ENCODE measurements at places on chromosomes 2 and 18.

- no peak for DNase-seq
These were observed 424.4 kb upstream of the RGPD4 start for GRCh38 chr2:107402330-107402729.

- no peak for DNase-seq
These were observed 234.9 kb downstream of the TFCP2L1 start for GRCh38 chr2:121049950-121050585.

DNA sequence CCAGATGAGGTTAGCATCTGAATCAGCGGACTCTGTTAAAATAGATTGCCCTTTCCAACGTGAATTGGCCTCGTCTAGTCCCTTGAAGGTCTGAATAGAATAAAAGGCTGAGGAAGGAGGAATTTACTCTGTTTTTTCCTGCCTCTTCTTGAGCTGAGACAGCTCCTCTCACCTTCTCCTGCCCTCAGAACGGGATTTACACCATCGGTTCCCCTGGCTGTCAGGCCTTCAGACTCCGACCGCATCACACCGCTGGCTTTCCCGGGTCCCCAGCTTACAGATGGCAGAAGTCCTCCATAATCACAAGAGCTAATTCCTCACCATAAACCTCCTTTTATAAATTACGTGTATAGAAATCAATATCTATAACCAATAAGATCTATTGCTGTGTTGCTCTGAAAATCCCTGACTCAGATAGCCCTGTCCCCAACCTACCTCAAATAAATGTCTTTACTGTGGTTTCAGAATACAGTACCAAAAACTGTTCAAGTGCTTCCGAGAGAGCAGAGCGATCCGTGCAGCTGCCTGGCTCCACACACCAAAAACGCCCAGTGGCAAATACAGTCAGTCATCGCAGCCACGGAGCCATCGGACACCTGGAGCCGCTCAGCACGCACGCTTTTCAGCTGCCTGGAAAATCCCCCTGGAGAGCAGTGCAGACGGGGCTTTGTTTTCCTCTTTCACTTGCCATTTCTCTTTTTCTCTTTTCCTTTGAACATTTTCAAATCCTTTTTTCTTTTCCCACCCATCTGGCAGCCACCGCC is 196.9 kb downstream of the NRP2 start:
- DNase-seq: no peak

GRCh38 chr18:47331026-47331425 is 79.6 kb upstream of the SKOR2 start:
- DNase-seq: no peak

- peak; percentile 83 for DNase-seq
These were observed 51.0 kb downstream of the MOGAT1 start for GRCh38 chr2:222722327-222722946.

DNA sequence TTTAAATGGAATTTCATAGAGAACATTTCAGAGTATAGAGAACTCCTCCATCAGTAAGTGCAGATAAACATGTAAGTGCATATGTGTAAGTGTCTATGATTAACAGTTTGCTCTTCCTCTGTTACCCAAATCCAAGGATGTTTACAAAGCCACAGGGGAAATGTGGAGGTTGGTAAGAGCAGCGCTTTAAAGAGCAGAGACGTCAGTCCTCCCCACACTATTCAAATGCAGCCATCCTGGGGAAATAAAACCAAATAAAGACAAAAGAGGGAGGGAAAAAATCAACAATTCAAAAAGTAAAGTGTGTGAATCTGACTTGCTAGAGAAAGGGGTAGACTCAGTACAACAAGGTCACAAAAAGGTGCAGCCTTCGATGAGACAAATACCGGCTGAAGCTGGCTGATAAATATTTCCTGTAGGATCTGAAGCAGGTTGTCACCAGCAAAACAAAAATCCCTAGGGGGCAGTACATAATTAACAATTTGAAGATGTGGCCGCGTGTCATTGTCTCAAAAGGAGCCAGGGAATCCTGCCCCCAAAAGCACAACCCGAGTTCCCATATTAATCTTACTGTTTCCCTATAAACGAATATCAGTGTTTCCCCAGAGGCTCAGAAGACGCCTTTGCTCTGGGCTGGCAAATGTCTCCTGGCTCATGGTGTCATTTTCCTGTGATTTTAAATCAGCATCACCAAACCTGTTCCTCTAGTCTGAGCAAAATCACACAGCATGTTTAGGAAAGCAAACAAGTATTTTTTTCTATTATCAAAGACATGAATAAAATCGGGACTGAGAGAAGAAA is 216.5 kb downstream of the CDCA7 start:
- DNase-seq: peak; percentile 29

- DNase-seq: no peak
These were observed 26.8 kb downstream of the PPP1CB start for GRCh38 chr2:28778392-28778791.

- no peak for DNase-seq
These were observed 301.9 kb downstream of the LRRTM1 start for GRCh38 chr2:80002568-80003157.

DNA sequence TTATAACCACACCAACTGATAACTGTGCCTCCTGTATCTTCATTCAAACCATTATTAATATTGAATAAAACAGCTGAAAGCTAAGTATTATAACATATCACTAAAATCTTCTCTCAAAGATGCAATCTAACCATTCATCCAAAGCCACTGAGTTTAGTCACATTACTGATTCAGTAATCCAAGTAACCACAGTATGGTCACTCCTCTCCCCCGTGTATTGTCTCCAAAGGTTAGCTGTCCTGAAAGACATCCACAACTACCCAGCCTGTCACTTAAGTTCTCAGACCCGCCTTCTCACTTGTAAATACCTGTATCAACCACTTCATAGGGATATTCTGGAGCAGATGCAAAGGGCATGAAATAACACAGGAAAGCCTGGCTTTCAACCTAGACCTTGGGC is 213.4 kb upstream of the BOD1L2 start:
- DNase-seq: no peak

DNA sequence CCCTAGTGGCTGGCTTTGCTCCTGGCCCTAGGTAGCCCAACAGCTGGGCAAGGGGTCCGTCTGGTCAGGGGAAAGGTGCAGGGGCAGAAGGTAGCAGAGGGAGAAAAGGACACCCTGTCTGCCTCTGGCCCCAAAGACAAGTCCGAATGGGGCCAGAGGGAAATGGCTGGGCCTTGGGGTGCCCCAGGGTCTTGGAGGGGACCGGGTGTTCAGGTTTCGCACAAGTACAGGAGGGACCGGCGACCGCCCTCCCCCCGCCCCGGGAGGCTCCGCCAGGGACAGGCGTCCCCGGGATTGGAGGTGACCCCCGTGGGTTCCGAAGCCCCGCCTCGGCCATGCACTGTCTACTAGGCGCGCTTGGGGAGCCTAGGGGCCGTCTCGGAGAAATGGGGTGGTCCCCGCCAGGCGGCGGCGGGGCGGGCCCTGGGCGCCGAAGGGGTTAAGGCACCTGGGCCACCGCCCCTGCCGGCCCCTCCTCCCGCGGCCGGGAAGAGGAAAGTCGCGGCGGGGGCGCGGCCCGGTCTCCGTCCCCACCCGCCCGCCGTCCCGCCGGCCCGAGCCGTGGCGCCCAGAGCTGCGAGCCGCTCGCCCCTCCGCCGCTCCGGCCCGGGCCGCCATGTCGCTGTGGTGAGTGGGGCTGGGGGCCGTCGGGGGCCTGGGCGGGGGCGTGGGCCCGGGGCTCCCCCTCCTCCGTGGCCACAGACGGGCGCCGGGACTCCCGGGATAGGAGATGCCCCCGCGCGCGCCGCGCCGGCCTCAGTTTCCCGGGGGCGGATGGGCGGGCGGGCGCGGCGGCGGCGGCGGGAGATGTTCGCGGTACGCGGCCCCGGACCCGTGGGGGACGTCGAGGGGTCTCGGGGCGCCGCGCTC is at the start of gene B3GNT7:
Gene B3GNT7, plus strand, starts transcription at position 523 of the 870 bp plus-strand sequence. Its CDS starts 94 bp downstream, at position 617.
- no peak for DNase-seq

GRCh38 chr18:74139888-74140287 is 7.7 kb downstream of the FBXO15 start:
- DNase-seq: peak; percentile 67

DNA sequence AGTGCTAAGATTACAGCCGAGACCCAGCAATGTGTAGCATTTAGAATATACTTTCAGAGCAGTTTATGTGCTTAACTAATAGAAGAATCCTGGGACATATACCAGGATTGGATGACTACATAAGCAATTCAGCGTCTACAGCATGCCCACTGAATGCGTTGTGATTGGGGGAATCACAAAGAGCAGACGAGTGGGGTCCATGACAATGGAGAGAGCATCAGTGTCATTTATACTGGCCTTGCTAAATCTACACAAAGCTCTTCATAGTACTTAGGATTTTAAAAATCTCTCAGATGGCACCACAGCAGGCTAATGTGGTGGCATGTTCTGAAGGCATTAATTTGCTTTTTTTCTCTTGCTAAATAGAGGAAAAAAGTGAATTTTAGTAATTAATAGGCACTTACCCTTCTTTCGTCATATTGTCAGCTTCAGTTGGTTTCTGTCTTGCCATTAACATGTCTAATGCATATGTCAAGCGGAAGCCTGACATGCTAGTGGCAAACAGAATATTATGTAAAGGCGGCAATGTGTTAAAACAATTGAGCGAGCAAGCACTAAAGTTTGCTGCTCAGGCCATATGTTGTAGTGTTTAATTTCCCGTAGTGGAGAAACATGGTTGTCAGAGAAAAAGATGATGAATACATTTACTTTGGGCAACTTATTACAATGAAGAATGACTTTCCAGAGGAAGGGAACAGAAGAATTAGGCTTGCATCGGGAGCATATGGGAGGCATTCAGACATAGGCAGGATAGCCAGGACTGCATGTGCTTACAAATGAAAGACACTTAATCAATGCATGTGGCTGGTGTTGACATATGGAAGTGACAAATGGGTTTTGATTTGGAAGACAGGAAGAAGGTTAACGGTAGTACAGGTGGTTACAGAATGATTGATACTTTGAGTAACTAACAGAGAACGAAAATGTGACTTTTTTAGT is 145.2 kb downstream of the ICOS start:
- DNase-seq: no peak

- DNase-seq: no peak
These were observed 402.3 kb upstream of the SLC14A2 start for GRCh38 chr18:45213040-45213333.

DNA sequence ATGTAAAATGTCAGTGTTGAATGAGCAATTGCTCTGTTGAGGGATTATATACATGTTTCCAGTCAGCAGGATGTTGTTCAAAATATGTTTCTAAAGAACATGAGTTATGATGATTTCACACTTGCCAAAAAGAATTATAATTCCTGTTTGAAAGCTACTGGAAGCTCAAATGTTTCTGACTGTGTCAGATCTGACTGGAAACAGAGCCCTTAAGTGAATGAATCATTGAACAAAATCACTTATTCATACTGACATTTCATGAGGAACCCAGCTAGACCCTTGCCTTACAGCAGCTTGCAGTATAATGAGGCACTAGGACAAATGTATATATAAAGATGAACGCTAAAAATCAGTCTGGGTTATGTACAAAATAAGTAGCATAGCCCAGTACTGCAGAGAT is 35.4 kb upstream of the ITGAV start:
- DNase-seq: no peak

GRCh38 chr18:55452123-55452611 is 135.8 kb downstream of the TCF4 start:
- DNase-seq: no peak
